ENCODE measurements at places on chromosomes 2 and 18. TPM values are rescaled to one million over a fixed set of nuclear protein-coding genes. Genes with fewer than 3 reads are reported as not detected.

The SERPINB4 gene
- total RNA-seq = not detected

The CRYBA2 gene
- total RNA-seq = not detected

The ASXL3 gene
- not detected for total RNA-seq

The STK36 gene
- 13.6 TPM for total RNA-seq

The GRB14 gene
- not detected for total RNA-seq

The CNRIP1 gene
- total RNA-seq = not detected

The COL3A1 gene
- total RNA-seq = not detected
